Neural crest cell (in vitro differentiated cells): ENCODE measurements at places on chromosomes 13 and 19. TPM values are rescaled to one million over a fixed set of nuclear protein-coding genes. Genes with fewer than 3 reads are reported as not detected.
A peak's percentile ranks its signal among the peaks of the same experiment; 100 is the strongest.

Gene CYP4F2
- total RNA-seq: not detected in 2 replicates

DNA sequence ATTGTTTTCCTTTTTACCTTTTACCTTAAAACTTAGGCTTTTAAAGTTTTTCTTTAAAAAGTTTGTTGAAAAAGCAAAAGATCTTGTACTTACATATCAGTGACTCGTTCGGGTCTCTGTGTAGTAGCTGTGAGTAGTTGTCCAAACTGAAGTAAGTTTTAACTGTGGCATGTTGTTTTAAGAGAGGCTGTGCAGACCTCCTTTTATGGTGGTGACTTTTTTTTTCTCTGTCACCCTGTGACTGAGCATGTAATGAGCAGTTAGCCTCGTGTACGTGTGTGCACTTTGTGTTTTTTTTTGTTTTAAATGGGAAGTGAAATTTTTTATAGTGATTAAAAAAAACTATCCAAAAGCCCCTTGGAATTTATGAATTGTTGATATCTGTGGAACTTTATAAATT lies at the start of gene GPR183:
Gene GPR183 (minus strand): TSS at position 153 of the 400 bp plus-strand sequence. CDS start 11,254 bp downstream, outside the sequence.
- H3K27ac ChIP-seq: no peak within 1 kb of the TSS
- H3K4me1 ChIP-seq: peaks cover 26% of the 10 kb centered on the region
- H3K4me3 ChIP-seq: no peak within 1 kb of the TSS
- peaks cover 5% of the 10 kb centered on the region for H3K36me3 ChIP-seq
- no peaks in the 10 kb centered on the region for H3K27me3 ChIP-seq

GRCh38 chr13:26540334-26540733 lies 17.1 kb upstream of the WASF3 start:
- no peak overlapping the region for H3K27ac ChIP-seq
- H3K27me3 ChIP-seq: peaks cover 16% of the 10 kb centered on the region
- no peak for DNase-seq
- H3K36me3 ChIP-seq: no peaks in the 10 kb centered on the region

DNA sequence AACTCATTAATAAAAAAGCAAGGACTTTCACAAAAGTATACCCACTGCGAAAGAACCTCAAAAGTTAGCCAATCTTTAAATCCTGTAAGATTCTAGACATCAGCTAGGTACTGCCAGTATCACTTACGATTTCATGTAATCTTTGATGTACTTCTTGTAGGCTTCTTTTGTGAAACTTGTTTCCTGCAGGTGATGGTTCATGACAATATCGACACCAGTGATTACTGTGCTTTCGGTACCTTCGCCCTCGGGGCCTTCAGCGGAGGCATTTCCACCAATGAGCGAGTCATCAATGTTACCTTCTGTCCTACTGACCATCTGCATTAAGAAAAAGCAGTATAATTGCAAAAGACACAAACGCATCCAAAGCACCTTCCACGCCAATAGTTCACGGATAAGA lies 1.1 kb downstream of the TPT1 start:
- peaks cover 67% of the 10 kb centered on the region for H3K4me1 ChIP-seq
- H3K27ac ChIP-seq: peak overlapping the region; percentile 100
- peaks cover 41% of the 10 kb centered on the region for H3K36me3 ChIP-seq

- H3K27ac ChIP-seq: no peak overlapping the region
- H3K4me1 ChIP-seq: no peaks in the 10 kb centered on the region
- H3K36me3 ChIP-seq: no peaks in the 10 kb centered on the region
- no peaks in the 10 kb centered on the region for H3K27me3 ChIP-seq
- no peak overlapping the region for H3K4me3 ChIP-seq
Observed at GRCh38 chr13:44158098-44158521, 215.5 kb upstream of the SERP2 start.

Gene KLK2
- total RNA-seq: not detected in 2 replicates

DNA sequence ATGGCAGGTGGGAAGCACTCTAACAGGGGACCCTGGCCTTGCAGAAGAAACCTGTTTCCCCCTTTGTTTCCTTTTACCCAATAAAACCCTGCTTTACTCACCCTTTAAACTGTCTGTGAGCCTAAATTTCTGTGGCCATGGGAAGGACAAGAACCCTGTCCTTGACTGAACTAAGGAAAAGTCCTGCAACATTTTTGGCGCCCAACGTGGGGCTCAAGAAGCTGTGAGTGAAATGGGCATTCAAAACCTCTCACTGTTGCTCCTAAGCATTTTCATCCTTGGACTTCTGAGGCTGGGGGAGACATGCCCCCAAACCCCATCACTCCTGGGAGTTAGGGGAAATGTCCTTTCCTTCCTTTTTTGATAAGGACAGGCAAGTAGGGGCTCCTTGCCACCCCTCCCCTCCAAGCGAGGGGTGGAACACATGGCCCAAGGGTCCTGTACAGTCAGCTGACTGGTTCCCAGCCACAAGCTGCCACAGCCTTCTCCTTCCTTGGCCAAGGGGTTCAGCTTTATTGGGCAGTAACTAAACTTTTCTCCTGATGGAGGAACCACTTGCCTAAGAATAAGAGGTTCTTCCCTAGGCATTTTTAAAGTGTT lies 381.6 kb downstream of the KLF5 start:
- H3K27ac ChIP-seq: no peak overlapping the region
- no peak for DNase-seq
- H3K4me1 ChIP-seq: no peaks in the 10 kb centered on the region
- H3K4me3 ChIP-seq: no peak overlapping the region
- no peaks in the 10 kb centered on the region for H3K27me3 ChIP-seq

- H3K27ac ChIP-seq: no peak overlapping the region
- no peak for DNase-seq
- H3K36me3 ChIP-seq: peaks cover 3% of the 10 kb centered on the region
- peak overlapping the region; percentile 94 for H3K4me3 ChIP-seq
- H3K4me1 ChIP-seq: peaks cover 13% of the 10 kb centered on the region
Observed at GRCh38 chr19:54104998-54105715, 2.5 kb downstream of the NDUFA3 start.

- H3K36me3 ChIP-seq: no peaks in the 10 kb centered on the region
- H3K4me1 ChIP-seq: peaks cover 2% of the 10 kb centered on the region
- no peak overlapping the region for H3K27ac ChIP-seq
- DNase-seq: no peak
Observed at GRCh38 chr13:105207572-105208293, 1327.7 kb downstream of the EFNB2 start.

Gene ZNF534
- total RNA-seq: not detected in 2 replicates

Gene CNMD
- total RNA-seq: 2.4 and 2.8 TPM in 2 replicates

DNA sequence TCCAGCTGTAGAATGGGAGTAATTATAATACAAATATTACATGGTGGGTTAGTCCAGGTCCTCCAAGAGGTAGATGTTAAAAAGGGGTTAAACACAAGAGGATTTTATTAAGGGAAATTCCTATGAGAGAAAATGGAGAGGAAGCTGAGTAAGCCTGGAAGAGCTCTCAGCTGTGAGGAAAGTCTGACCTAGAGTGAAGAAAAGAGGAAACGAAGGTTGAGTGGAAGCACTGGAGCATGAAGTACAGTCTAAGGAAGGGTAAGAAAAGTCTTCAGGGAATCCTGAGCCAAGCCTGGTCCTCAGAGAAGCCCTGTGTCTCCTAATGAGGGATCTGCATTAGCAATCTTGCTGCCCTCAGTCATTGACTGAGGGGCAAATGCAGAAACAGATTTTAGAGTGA lies 506.2 kb downstream of the GPC5 start:
- H3K4me1 ChIP-seq: no peaks in the 10 kb centered on the region
- no peak overlapping the region for H3K4me3 ChIP-seq
- H3K36me3 ChIP-seq: no peaks in the 10 kb centered on the region

- H3K27ac ChIP-seq: no peak overlapping the region
- H3K4me3 ChIP-seq: no peak overlapping the region
- no peak for DNase-seq
- peaks cover 3% of the 10 kb centered on the region for H3K27me3 ChIP-seq
- peaks cover 8% of the 10 kb centered on the region for H3K4me1 ChIP-seq
Observed at GRCh38 chr19:30911491-30911890, 437.7 kb downstream of the TSHZ3 start.

GRCh38 chr13:99320693-99321481 lies 13.7 kb upstream of the GPR183 start:
- H3K27me3 ChIP-seq: no peaks in the 10 kb centered on the region
- peaks cover 16% of the 10 kb centered on the region for H3K36me3 ChIP-seq
- H3K27ac ChIP-seq: no peak overlapping the region
- H3K4me1 ChIP-seq: peaks cover 7% of the 10 kb centered on the region
- no peak for DNase-seq

DNA sequence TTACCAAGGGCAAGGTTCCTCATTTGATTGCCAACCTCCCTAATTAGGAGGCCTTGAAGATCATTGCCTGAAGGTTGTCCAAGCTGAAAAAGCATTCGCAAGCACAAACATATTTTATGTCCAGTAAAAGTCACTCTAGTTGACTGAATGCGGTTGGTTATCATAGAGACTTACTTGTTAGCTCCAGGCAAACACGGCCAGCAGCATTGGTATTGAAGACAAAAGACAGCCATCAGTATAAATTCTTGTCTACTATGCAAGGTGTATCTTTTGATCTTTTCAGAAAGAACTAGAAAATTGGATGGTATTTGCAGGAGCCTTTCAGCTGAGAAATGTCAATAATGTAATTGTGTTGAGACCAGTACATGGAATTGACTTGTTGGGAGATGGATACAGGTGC lies 129.9 kb downstream of the GPC6 start:
- no peaks in the 10 kb centered on the region for H3K4me1 ChIP-seq
- H3K36me3 ChIP-seq: no peaks in the 10 kb centered on the region
- no peak overlapping the region for H3K4me3 ChIP-seq

Gene TEX29
- 0.50 TPM in 1 of 2 replicates, not detected in the other for total RNA-seq

Gene PSPN
- 4.1 and 4.4 TPM in 2 replicates for total RNA-seq

Gene KLK10
- total RNA-seq: not detected in 2 replicates

GRCh38 chr13:99617474-99618255 lies 116.4 kb downstream of the TM9SF2 start:
- peaks cover 26% of the 10 kb centered on the region for H3K4me1 ChIP-seq
- no peaks in the 10 kb centered on the region for H3K36me3 ChIP-seq
- H3K4me3 ChIP-seq: no peak overlapping the region
- no peaks in the 10 kb centered on the region for H3K27me3 ChIP-seq

DNA sequence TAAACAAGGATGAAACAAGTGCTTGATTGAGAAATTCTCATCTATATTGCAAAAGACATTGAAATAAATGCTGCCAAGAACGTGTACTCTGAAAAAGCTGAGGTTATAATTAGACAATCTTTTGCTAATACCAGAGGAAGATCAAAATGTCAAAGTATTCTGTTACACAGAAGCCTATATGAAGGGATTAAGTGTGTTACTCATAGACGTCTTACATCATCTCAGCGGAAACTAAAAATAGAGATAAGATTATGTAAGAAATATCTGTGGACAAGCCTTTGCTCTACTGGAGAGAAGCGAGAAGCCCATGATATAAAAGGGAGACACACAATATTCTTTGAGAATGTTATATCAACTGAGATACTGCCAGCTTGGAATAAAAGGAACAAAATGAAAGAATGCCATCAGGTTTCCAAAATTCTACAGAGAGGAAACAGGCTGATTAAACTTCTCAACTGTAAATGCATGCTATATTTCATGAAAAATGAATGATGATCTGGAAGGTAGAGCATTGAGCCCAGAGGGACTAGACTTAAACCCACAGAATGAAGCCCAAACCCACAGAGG lies 699.0 kb downstream of the GPC5 start:
- no peaks in the 10 kb centered on the region for H3K36me3 ChIP-seq
- H3K27me3 ChIP-seq: peaks cover 5% of the 10 kb centered on the region
- no peak overlapping the region for H3K4me3 ChIP-seq
- no peaks in the 10 kb centered on the region for H3K4me1 ChIP-seq

GRCh38 chr19:51480590-51480989 lies 2.3 kb downstream of the CEACAM18 start:
- H3K4me1 ChIP-seq: no peaks in the 10 kb centered on the region
- peak; percentile 50 for DNase-seq
- H3K27ac ChIP-seq: no peak overlapping the region
- no peaks in the 10 kb centered on the region for H3K36me3 ChIP-seq
- H3K4me3 ChIP-seq: no peak overlapping the region

Gene CYP2S1
- 0.39 TPM in 1 of 2 replicates, not detected in the other for total RNA-seq

DNA sequence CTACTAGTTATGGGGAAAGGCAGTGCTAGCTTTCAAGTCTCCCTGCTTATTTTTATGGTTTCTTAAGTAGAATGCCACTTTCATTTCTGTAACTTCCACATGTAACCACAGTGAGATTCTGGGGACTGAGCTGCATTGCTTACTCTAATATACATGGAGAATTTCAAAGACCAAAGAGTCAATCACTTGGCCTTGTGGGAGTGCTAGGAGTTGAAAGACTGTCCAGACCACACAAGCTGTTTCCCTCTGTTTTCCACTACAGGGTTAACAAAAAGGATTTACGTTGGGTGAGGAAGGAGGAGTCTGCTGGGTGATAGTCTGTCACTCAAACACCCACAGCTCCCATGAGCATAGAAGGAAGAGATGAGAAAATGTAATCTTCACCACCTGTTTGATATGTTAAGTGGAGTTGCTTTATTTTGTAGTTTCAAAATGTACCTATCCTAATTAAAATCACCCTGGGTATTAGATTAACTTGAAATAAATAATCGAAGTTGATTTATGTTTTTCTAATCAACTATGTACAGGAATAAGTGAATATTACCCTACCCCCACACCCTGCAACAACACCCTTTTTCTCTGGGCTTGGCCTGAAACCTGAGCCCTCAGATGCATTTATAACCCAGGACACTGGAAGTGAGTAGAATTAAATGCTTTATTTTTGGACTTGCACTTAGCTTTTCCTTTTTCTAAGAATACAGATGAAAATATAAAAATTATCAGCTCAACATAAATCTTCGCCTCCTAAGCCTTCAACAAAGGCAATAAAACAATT lies 225.8 kb upstream of the SLC10A2 start:
- peaks cover 17% of the 10 kb centered on the region for H3K4me1 ChIP-seq
- no peak for DNase-seq
- no peak overlapping the region for H3K4me3 ChIP-seq
- H3K36me3 ChIP-seq: no peaks in the 10 kb centered on the region
- no peak overlapping the region for H3K27ac ChIP-seq

Gene ZNF665
- 5.2 and 8.2 TPM in 2 replicates for total RNA-seq

- no peak overlapping the region for H3K27ac ChIP-seq
- H3K4me3 ChIP-seq: no peak overlapping the region
- peaks cover 6% of the 10 kb centered on the region for H3K4me1 ChIP-seq
- DNase-seq: no peak
- peaks cover 64% of the 10 kb centered on the region for H3K27me3 ChIP-seq
Observed at GRCh38 chr19:29217616-29218015, 4.7 kb upstream of the UQCRFS1 start.

Gene SHD
- total RNA-seq: 2.7 and 4.5 TPM in 2 replicates

GRCh38 chr13:47230155-47230554 lies 333.3 kb upstream of the HTR2A start:
- H3K4me1 ChIP-seq: no peaks in the 10 kb centered on the region
- H3K27me3 ChIP-seq: no peaks in the 10 kb centered on the region
- peaks cover 3% of the 10 kb centered on the region for H3K36me3 ChIP-seq
- no peak overlapping the region for H3K4me3 ChIP-seq

DNA sequence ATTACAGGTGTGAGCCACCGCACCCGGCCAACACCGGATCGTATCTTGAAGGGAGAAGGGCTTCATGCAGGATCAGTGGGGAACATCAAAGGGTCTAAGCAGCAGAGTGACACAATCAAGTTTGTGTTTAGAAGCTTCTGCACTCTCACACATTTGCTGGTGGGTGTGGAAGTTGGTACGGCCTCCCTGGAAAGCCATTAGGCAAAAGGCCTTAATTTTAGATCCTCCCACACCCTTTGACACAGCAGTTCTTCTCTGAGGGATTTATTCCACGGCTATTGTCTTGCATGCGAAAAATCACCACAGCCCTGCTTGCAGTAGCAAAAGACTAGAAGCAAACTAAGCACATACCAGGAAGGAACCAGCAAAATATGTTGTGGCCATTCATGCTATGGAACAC lies 18.3 kb upstream of the SLC1A5 start:
- no peaks in the 10 kb centered on the region for H3K27me3 ChIP-seq
- no peak for DNase-seq
- H3K27ac ChIP-seq: no peak overlapping the region
- peaks cover 7% of the 10 kb centered on the region for H3K4me1 ChIP-seq
- no peak overlapping the region for H3K4me3 ChIP-seq

Gene CFAP97D2
- not detected in 2 replicates for total RNA-seq

Gene ARRDC5
- not detected in 2 replicates for total RNA-seq
